Neural cell (in vitro differentiated cells): ENCODE measurements at places on chromosomes 13 and 19. TPM values are rescaled to one million over a fixed set of nuclear protein-coding genes. Genes with fewer than 3 reads are reported as not detected.

SERP2 gene
- 14.8 and 15.4 TPM in 2 replicates for polyA plus RNA-seq

KLHL1 gene
- polyA plus RNA-seq, result 15.0 and 15.5 TPM in 2 replicates

CELF5 gene
- polyA plus RNA-seq, result 130 and 147 TPM in 2 replicates

BRCA2 gene
- 0.11 and 0.32 TPM in 2 replicates for polyA plus RNA-seq

IRGC gene
- 0.51 TPM in 1 of 2 replicates, not detected in the other for polyA plus RNA-seq

ADM5 gene
- polyA plus RNA-seq, result 6.7 and 7.2 TPM in 2 replicates

SBSN gene
- polyA plus RNA-seq, result not detected in 2 replicates

GET3 gene
- polyA plus RNA-seq, result 89.6 and 112 TPM in 2 replicates

LINGO3 gene
- 1.2 and 2.7 TPM in 2 replicates for polyA plus RNA-seq

CSNK1G2 gene
- polyA plus RNA-seq, result 110 and 138 TPM in 2 replicates

CGB8 gene
- not detected in 2 replicates for polyA plus RNA-seq

PEPD gene
- 43.9 and 59.8 TPM in 2 replicates for polyA plus RNA-seq

FPR1 gene
- polyA plus RNA-seq, result not detected in 2 replicates

CLASRP gene
- 30.1 and 38.4 TPM in 2 replicates for polyA plus RNA-seq
